ENCODE measurements at places on chromosomes 2 and 18. TPM values are rescaled to one million over a fixed set of nuclear protein-coding genes. Genes with fewer than 3 reads are reported as not detected.

GALNT3 gene
- total RNA-seq, result not detected

CD28 gene
- total RNA-seq, result not detected

SEPTIN10 gene
- 44.1 TPM for total RNA-seq

UGT1A9 gene
- 5.0 TPM for total RNA-seq

CD8B2 gene
- not detected for total RNA-seq

SIX3 gene
- 1.9 TPM for total RNA-seq

CYS1 gene
- 1.1 TPM for total RNA-seq

NDC80 gene
- 12.8 TPM for total RNA-seq
